Common myeloid progenitor, CD34-positive (primary cell): ENCODE measurements at places on chromosomes 7 and 10.
A peak's percentile ranks its signal among the peaks of the same experiment; 100 is the strongest.

GRCh38 chr10:5814110-5815107, 1.2 kb upstream of the GDI2 start:
- DNase-seq, result no peak
- peaks cover 33% of the 10 kb centered on the region for H3K4me1 ChIP-seq
- no peaks in the 10 kb centered on the region for H3K27me3 ChIP-seq
- H3K4me3 ChIP-seq, result peak overlapping the region; percentile 97
- peak overlapping the region; percentile 89 for H3K27ac ChIP-seq
- H3K36me3 ChIP-seq, result no peaks in the 10 kb centered on the region

GRCh38 chr7:46745707-46746090, 824.6 kb upstream of the IGFBP3 start:
- no peak overlapping the region for H3K27ac ChIP-seq
- H3K4me1 ChIP-seq, result no peaks in the 10 kb centered on the region

DNA sequence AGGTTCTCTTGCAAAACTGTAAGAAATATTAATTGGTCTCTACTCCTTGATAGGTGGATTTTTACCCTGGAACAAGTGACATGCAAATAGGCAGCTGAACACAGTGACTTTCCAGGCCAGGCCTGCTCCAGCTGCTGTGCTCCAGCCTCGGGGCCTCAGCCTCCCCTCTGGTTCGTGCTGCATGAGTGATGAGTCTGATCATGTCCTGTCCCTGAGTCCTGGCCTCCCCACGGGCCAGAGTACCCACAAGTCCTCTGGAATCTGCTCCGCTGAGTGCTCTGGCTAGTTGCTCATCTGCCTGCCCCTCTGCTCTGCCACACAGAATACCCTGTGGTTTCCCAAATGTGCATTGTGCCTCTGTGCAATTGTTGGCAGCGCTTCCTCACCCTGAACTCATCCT, 80.1 kb upstream of the PDZD8 start:
- no peak overlapping the region for H3K4me3 ChIP-seq
- H3K36me3 ChIP-seq, result no peaks in the 10 kb centered on the region
- no peak overlapping the region for H3K27ac ChIP-seq
- DNase-seq, result no peak
- no peaks in the 10 kb centered on the region for H3K27me3 ChIP-seq

DNA sequence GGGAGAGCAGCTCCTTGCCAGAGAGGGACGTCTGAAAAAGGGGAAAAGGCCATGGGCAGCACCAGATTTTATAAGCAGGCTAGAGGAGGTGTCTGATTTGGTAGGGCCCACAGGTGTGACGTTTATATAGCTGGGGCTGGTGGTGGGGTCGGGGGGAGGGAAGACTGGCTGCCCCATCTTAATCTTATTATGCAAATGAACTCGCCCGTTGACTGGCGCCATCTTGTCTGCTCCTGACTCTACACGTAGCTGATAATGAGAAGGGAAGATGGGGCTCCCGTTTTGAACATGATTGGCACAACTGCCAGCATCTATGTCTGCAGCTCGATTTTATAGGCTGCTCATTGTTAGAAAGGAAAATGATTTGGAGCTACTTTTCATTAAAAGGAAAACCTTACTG, 28.6 kb upstream of the CADPS2 start:
- H3K4me3 ChIP-seq, result no peak overlapping the region
- DNase-seq, result no peak
- H3K4me1 ChIP-seq, result no peaks in the 10 kb centered on the region
- no peaks in the 10 kb centered on the region for H3K27me3 ChIP-seq

- no peaks in the 10 kb centered on the region for H3K36me3 ChIP-seq
- no peak overlapping the region for H3K4me3 ChIP-seq
- no peak for DNase-seq
- H3K27ac ChIP-seq, result no peak overlapping the region
Measured at GRCh38 chr10:89692416-89692815, 9.0 kb upstream of the KIF20B start.

DNA sequence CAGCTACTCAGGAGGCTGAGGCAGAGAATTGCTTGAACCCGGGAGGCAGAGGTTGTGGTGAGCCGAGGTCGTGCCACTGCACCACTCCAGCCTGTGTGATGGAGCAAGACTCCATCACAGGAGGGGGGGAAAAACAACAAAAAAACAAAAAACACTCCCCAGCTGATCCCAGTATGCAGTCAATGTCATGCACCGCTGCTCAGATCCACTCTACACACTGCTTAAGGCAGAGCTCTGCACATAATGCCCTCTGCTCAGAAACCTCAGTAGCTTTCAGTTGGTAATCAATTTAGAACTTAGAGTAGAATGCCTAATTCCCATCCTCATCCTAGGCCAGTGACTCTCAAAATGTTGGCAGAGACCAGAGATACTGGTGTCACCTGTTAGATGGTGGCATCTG, 43.9 kb downstream of the PDSS1 start:
- H3K27me3 ChIP-seq, result no peaks in the 10 kb centered on the region
- H3K36me3 ChIP-seq, result peaks cover 10% of the 10 kb centered on the region
- H3K4me1 ChIP-seq, result peaks cover 5% of the 10 kb centered on the region
- no peak overlapping the region for H3K27ac ChIP-seq
- H3K4me3 ChIP-seq, result no peak overlapping the region

- no peaks in the 10 kb centered on the region for H3K36me3 ChIP-seq
- no peaks in the 10 kb centered on the region for H3K27me3 ChIP-seq
- no peak overlapping the region for H3K27ac ChIP-seq
- peaks cover 13% of the 10 kb centered on the region for H3K4me1 ChIP-seq
Measured at GRCh38 chr10:47276071-47276470, 23.9 kb upstream of the GDF10 start.

DNA sequence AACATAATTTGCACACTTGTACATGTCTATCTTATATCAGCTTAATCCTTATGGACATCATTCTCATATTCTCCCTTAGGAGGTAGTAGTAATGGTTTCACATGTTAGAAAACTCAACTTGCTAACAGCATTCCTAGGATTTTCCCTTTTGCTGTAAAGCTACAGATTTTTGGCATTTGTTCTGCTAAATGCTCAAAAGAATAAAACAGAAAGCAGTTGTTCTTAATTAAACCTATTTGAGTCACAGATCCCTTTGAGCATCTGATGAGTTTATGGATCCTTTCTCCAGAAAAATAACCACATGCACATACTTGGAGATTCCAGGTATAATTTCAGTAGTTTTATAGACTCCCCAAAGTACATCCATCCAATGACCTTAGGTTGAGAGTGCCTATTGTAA, 122.9 kb upstream of the BET1 start:
- H3K27me3 ChIP-seq, result peaks cover 2% of the 10 kb centered on the region
- no peak overlapping the region for H3K4me3 ChIP-seq
- no peak for DNase-seq
- H3K36me3 ChIP-seq, result no peaks in the 10 kb centered on the region
- no peak overlapping the region for H3K27ac ChIP-seq

DNA sequence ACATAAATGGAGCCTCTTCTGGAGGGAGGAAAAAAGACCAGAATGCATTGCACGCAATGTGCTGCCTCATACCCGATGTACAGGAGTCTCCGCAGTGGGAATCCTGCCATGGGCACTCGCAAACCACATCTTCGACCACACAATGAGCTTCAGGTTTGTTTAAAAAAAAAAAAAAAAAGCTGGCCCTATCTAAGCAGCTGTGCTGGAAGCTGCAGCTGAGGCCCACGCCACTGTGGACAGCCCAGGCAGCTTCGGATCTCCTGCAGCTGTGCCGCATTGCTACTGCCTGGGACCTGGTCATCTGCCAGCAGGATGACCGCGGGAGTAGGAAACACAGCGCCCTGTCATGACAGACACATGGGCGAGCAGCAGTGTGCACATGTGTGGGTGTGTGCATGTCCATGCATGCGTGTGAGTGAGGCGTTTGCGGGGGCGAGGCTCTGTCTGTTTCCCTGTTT, 26.0 kb downstream of the EN2 start:
- no peak overlapping the region for H3K4me3 ChIP-seq
- H3K4me1 ChIP-seq, result no peaks in the 10 kb centered on the region
- H3K27me3 ChIP-seq, result peaks cover 35% of the 10 kb centered on the region
- no peak overlapping the region for H3K27ac ChIP-seq
- H3K36me3 ChIP-seq, result no peaks in the 10 kb centered on the region

GRCh38 chr10:133420028-133420427, 4.4 kb downstream of the SPRN start:
- no peaks in the 10 kb centered on the region for H3K36me3 ChIP-seq
- H3K27ac ChIP-seq, result no peak overlapping the region
- H3K4me1 ChIP-seq, result no peaks in the 10 kb centered on the region
- no peaks in the 10 kb centered on the region for H3K27me3 ChIP-seq

DNA sequence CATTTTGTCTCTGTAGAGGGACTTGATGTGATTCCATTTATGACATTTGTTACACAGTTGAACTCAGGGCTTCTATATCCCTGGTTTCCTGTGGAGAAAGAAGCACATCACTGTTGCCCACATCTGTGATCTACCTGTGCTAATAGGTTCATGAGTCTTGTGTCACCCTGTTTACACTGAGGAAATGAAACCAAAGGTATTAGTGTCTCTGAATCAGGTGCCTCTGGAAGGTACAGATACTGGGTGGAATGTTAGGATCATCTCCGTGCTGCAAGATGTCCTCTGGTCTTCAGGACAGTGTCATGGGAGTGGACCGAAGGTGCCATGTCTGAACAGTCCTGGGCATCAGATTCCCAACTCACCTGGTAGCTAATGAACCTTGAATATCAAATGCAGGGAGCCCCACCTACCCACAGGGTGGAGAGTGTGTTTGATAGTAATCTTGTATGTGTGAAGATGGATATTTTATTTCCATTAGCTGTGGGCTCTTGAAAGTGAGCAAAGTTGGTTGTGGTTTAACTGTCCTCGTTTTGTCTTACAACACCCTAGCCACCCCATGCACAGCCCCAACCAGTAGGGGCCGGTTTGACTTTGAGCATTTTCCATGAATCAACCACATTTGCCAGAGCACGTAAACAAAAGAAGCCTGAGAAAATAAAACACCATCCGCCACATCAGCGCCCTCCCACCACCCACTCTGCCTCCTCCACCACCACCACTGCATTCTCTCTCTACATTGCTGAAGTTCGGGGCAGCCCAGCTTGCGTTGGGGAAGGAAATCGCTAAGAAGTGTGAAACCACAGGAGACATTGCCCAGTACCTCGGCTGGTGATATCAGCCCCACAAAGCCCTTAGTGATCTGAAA, 40.7 kb downstream of the TARP start:
- H3K4me3 ChIP-seq, result no peak overlapping the region
- no peaks in the 10 kb centered on the region for H3K27me3 ChIP-seq
- peak overlapping the region; percentile 16 for H3K27ac ChIP-seq
- H3K4me1 ChIP-seq, result peaks cover 37% of the 10 kb centered on the region
- DNase-seq, result peak; percentile 70

- H3K27ac ChIP-seq, result no peak overlapping the region
- DNase-seq, result no peak
- no peaks in the 10 kb centered on the region for H3K27me3 ChIP-seq
- no peaks in the 10 kb centered on the region for H3K36me3 ChIP-seq
- H3K4me1 ChIP-seq, result peaks cover 5% of the 10 kb centered on the region
- no peak overlapping the region for H3K4me3 ChIP-seq
Measured at GRCh38 chr10:93125966-93126365, 52.3 kb downstream of the CYP26A1 start.

- H3K4me3 ChIP-seq, result no peak overlapping the region
- no peaks in the 10 kb centered on the region for H3K36me3 ChIP-seq
- H3K27ac ChIP-seq, result no peak overlapping the region
- H3K4me1 ChIP-seq, result no peaks in the 10 kb centered on the region
- H3K27me3 ChIP-seq, result no peaks in the 10 kb centered on the region
- no peak for DNase-seq
Measured at GRCh38 chr7:22189230-22189629, 167.7 kb downstream of the RAPGEF5 start.

GRCh38 chr7:6160191-6160623, 112.2 kb downstream of the CYTH3 start:
- peaks cover 12% of the 10 kb centered on the region for H3K36me3 ChIP-seq
- H3K4me3 ChIP-seq, result no peak overlapping the region
- no peak overlapping the region for H3K27ac ChIP-seq
- no peaks in the 10 kb centered on the region for H3K27me3 ChIP-seq
- H3K4me1 ChIP-seq, result no peaks in the 10 kb centered on the region

DNA sequence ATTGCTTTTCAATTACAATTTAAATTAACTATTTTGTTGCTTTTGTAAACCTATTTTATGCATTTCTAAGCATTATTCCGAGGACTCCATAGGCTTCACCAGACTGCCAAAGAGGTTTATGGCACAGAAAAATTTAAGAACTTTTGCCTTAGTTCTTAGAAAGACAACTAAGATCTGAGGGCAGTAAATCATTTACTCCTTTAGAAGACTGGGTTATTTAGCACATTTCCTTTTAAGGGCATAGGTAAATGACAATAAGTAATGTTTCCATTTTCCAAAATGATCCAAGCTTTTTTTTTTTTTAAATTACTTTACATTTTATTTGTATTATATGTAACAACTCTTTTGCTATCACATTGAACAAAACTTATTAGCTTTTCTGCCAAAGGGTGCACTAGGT, 15.0 kb upstream of the STEAP4 start:
- H3K36me3 ChIP-seq, result no peaks in the 10 kb centered on the region
- no peak for DNase-seq

DNA sequence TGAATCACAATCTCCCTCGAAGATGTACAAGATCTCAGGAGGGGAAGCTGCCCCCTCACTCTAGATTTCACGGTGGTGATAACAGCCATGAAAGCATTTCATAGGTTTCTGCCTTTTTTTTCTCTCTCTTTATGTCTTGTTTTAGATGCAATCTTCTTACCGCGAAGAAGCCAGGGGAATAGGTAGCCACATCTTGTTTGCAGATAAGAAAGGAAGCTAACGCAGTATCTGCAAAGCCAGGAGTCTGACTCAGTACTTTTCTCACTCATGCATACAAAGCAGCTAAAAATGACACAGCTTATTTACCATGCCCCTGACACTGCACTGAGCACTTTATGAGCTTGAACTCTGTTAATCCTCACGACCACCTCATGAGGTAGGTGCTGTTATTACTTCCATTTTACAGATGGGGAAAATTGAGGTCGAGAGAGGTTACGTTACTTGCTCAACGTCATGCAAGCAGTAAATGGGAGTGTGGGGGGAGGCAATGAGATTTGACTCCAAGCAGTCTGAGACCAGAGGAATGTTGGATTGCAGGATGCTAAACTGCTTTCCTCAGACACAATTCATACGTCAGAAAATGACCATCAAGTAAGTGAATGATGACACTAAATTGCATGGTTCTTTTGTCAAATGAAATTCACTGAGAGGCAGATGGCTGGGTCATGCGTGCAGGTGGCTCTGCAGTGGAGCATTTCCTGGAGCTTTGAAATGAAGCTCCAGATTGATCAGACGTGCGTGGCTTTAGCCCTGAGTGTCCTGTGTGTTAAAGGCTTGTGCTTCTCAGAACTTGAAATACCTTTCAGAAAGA, 3.3 kb downstream of the MAP3K8 start:
- peak overlapping the region; percentile 19 for H3K4me3 ChIP-seq
- H3K36me3 ChIP-seq, result peaks cover 40% of the 10 kb centered on the region
- DNase-seq, result peak; percentile 88
- peaks cover 47% of the 10 kb centered on the region for H3K4me1 ChIP-seq
- no peak overlapping the region for H3K27ac ChIP-seq
- no peaks in the 10 kb centered on the region for H3K27me3 ChIP-seq

DNA sequence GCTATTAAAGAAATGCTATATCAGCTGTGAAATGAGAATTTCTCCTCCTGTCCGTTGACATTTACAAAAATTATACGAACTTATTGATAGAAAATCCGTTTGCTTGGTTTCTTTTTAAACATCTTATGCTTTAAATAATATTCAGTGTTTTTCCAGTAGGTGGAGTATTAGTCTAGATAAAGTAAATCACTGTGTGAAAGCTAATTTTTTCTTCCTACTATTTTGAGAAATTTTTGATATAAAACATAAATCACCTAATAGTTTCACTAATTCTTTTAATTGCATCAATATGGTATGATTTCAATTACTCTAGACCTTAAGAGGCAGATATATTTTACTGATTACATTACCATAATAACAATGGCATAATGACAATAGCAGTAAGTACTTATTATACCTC, 335.2 kb upstream of the C7orf33 start:
- H3K27ac ChIP-seq, result no peak overlapping the region
- no peaks in the 10 kb centered on the region for H3K36me3 ChIP-seq
- H3K27me3 ChIP-seq, result no peaks in the 10 kb centered on the region
- H3K4me1 ChIP-seq, result no peaks in the 10 kb centered on the region
